ENCODE measurements at places on chromosomes 11 and 22.

- no peak for DNase-seq
Observed at GRCh38 chr11:18466402-18466801, 10.7 kb downstream of the LDHAL6A start.

- no peak for DNase-seq
Observed at GRCh38 chr11:70558681-70559080, 160.4 kb downstream of the CTTN start.

DNA sequence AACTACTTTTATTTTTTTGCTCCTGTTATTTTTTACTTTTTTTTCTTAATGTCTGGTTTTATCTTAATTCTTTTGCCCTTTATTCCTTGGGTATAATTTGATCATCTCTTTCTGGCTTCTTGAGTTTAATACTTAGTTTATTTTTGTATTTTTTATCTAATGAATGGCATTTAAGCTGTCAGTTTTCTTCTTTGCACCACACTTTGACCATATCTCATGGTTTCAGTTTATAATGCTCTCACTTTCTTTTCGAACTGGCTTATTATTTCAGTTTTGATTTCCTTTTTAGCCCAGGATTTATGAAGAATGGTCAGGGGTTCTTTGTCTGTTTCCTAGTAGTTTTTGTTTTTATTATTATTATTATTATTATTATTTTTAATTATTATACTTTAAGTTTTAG lies 48.3 kb downstream of the QSER1 start:
- no peak for DNase-seq

DNA sequence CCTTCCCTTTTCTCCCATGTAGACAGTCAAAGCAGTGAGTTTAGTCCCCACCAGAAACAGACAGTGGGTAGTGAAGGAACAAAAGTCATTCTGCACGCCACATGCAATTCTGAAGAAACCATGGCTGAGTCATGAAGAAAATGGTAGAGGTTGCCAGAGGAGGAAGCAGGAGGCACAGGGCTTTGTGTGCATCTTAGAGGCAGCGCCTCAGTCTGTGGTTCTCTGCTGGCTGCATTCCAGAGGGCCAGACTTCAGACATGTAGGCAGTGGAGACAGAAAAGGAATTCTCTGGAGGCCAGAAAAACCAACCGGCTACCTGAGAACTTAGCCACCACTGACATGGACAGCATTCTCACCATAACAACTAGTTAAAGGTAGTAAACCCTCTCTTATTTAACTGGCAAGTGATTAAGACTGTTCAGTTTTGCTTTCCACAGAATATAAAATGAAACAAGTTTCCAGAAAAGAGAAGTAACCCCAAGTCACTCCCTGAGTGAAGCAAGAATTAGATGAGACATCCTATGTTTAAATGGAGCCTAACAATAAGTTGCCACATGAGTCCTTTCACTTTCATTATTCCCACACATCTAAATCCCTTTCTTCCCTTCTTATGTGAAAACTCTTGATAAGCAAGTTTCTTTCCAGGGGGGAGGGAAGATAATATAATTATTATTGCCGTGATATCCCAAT lies 556.1 kb downstream of the SOX6 start:
- DNase-seq = peak; percentile 69

- no peak for DNase-seq
Observed at GRCh38 chr11:83760932-83761331, 474.8 kb upstream of the CCDC90B start.

DNA sequence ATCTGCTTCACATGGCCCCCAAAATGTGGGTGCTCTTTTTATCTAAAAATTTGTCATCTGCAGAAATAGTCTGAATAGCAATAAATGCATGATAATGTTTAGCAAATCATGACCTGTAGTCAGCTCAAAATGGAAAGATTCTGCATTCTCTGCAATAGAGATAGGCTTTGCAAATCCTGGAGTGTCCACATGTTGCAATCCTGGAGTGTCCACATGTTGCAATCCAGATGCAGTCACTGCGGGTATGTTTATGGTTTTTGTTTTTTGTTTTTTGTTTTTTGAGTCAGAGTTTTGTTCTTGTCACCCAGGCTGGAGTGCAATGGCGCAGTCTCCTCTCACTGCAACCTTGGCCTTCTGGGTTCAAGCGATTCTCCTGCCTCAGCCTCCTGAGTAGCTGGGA lies 20.2 kb upstream of the LRRC32 start:
- peak; percentile 45 for DNase-seq

DNA sequence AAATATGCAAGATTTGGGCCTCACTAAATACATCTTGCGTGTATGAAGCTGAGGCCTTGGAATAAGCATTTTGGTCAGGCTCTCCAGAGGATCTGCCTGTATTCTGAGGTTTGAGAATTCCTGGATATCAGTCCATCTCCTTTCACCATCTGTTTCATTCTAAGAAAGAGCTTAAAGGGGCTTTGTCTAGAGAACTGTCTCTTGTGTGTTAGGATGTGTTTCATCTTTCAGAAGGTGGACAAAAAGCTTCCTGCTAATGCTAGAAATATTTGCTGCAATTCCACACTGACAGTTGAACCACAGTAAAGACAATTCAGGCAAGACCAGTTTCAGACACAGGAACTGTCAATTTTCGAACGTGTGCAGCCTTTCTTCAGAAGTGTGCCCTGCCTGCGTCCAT lies 185.4 kb downstream of the DBX1 start:
- DNase-seq = no peak

DNA sequence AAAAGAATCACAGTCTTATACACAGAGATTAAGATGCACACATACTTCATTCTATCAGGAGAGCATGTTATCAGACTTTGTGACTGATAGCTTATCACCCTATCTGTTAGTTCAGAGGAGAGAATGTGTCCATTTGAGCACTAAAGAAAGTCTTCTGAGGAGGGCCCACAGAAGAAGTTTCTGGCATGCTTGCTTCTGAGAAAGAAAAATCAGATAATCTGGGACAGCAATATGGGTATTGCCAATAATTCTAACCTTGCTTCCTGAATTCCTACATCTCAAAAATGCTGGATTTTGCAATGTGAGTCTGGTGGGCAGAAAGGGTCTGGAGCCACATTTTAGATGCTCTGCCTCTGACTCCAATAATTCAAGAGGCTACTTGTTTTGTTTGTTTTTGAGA lies 128.9 kb downstream of the RBFOX2 start:
- DNase-seq = no peak

DNA sequence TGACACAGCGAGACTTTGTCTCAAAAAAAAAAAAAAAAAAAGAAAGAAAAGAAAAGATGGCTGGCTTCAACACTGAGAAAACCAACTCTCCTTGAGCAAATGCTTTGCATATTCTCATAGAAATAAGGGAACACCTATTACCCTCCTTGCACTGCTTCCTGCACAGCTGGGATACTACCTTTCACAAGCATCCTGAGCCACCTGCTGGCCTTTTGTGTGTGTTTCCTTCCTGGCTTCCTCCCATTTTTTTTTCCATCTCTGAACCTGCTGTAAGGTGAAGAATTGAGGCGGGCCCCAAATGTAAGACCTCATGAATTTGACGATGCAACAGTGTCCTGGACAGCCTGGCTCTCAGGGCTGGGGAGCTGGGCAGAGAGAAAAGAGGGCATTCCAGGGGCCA lies 1.9 kb upstream of the RFPL3 start:
- no peak for DNase-seq

DNA sequence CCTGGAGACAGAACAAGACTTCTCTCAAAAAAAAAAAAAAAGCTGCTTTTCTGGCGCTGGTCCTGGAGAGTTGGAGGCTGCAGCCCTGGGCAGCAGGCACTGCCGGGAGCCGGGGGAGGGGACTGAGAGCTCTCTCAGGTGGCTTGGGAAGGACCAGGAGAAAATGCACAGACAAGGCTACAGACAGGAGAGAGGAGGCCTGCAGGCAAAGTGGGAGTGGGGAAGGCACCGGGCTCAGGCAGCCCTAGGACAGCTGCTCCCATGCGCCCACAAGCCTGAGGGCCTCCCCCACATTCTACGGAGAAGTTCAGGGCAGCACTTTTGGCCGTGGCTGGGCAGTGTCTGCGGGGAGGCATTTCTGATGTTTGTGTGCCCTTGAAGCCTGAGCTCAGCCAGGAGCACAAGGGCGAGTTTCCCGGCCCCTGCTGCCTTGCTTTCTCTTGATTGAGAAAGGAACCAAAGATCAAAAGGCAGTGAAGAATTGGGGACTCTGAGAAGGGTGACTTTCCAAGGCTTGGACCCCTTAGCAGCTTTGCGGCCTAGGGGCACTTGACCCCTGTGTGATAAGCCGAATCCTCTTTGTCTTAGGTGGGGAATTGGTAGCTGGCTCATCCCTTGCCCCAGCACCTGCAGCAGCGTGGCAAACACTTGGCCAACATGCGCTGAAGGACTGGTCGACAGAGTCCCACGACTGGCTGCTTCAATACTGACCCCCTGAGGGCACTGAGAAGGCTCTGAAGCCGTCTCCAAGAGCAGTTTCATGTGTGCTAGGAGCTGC lies 35.3 kb downstream of the PPM1F start:
- DNase-seq = no peak

GRCh38 chr11:5705688-5706087 lies 16.1 kb downstream of the TRIM22 start:
- peak; percentile 18 for DNase-seq

DNA sequence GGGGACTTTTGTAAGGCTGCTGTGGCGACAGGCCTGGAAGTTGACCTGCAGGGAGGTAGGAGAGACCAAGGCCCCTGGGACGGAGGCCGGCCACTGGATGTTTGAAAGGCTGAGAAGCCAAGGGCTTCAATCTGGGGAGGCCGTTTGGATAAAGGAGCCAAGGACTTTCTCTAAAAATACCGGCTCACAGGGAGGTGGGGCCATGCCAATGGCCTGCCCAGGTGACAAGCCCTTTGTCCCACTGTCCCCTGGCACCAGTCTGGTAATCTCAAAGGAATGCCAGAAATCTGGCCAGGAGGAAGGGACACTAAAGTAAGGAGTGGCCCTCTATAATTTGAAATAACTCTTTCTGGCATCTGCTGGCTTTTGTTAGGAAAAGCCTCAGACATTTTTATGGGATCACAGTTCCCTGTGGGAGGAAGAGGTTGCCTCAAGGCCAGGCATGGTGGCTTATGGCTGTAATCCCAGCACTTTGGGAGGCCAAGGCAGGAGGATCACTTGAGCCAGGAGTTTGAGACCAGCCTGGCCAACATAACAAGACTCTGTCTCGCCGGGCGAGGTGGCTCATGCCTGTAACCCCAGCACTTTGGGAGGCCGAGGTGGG lies 1.9 kb upstream of the CHKA start:
- DNase-seq = no peak

DNA sequence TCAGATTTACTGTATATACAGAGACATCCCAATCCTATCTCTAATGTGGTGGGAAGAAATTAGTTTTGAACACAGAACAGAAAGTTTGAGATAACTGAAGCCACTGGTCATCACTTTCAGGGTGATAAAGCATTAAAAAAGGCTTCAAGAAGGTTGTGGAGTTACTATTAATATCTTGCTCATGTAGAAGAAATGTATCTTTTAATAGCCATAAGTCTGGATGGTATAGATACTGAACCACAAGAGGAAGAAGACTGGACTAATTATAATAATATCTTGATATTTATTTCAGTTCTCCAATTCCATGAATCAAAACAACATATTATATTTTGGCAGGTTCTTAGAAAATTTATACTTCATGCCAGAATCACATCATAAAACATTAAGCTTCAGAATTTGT lies 137.1 kb downstream of the TMEM135 start:
- no peak for DNase-seq

DNA sequence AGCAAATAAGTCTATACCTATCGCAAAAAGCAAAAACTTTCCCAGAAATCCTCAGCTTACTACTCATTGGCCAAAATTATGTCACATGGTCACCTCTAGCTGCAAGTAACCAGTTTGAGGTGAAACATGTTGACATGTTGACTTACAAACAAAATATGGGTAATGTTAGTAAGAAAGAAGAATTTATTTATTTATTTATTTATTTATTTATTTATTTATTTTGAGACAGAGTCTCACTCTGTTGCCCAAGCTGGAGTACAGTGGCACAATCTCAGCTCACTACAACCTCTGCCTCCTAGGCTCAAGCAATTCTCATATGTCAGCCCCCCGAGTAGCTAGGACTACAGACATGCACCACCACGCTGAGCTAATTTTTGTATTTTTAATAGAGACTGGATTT lies 5.4 kb upstream of the SLC35C1 start:
- no peak for DNase-seq

- DNase-seq = no peak
Observed at GRCh38 chr11:88208745-88209144, 33.5 kb upstream of the RAB38 start.

DNA sequence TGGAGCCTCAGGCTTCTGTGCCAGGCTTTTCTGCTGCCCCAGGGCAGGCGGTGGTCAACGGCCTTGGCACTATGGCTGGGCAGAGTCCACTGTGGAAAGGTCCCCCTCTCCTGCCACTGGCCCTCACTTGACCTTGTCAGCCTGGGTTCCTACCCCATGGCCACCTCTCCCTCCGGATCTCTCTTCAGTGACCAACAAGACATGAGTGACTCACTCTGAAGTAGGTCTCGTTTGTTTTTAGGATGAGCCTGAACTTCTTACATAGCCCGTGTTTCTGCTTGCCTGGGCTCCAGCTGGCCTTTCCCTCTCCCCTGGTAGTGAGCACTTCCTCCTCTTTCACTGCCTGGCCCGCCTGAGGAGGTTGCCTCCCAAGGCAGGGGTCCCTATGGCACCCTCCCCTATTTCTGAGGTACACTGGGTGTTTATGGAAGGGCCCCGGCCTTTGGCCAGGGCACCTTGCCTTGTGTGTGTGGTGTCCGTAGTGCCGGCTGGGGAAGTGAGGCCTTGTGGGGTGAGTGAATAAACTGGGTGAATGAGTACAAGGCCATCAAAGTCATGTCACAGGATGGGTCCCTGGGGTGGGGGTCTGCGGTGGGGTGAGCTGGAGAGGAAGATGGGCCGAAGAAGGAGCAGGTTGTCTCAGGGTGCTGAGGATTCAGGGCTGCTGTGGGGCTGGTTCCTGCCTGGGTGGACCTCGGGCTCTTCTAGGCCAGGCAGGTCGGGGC lies 5.0 kb downstream of the SHANK3 start:
- no peak for DNase-seq

DNA sequence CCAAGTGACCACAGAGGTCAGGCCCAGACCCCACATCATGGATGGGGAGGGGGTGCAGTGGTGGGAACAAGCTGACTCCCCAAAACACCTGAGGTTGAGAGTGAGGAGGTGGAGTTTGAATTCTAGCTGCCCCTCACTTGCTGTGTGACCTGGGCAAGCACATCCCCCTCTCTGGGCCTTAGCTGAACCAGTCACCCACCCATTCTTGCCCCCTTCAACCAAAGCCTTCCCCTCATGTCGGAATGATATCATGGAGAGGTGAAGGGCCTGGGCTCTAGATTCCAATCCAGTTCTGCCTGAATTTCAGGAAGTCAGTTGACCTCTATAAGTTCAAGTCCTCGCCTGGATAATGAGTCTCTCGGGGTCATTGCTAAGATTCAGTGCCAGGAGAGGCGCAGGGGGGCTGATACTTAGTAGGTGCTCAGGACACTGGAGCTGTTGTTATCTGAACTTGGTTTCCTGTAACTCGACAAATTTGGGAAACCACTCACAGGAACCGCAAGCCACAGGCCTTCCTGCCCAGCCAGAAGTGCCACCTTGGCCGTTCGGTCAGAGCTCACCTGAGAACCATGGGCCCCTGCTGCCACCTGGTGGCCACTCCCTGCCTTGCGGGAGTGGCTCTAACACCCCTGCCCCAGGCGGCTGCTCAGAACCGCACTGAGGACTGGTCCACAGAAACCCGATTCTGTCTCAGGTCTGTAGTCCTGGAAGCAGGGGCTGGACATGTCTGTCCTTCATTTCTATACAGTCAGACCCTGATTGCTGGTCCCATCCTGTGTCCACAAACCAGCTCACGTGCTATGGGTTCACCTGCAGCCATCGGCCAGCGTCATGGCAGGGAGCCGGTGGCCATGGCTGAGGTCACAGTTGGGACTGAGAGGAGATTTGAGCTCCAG lies 6.9 kb downstream of the CDC42EP1 start:
- peak; percentile 42 for DNase-seq

GRCh38 chr11:121671283-121672168 lies 218.8 kb upstream of the SORL1-AS1 start:
- DNase-seq = no peak

All from LHCN-M2 (cell line).